ENCODE measurements at places on chromosomes 7 and 10.

DNA sequence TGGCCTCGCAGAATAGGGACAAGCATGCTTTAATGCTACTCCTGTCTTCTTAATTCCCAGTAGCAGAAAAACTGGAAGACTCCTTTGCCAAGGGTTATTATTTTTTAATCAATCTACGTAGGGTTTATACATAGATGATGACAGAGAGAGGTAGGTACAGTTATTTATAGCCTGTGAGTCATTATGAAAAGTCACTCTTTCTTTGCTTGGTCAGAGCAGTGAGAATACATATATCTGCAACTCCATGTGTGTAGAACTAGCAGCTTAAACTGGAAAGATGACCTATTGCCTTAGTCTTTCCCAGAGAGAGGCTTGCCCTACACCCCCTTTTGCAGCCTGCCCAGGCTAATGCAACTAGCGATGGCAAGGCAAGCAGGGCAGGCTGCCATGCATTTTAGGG lies 1050.6 kb downstream of the NRG3 start:
- H3K27ac ChIP-seq: no peak overlapping the region
- H3K4me3 ChIP-seq: no peak overlapping the region
- no peaks in the 10 kb centered on the region for H3K4me1 ChIP-seq
- DNase-seq: no peak

- no peak overlapping the region for H3K4me3 ChIP-seq
- no peaks in the 10 kb centered on the region for H3K36me3 ChIP-seq
- H3K4me1 ChIP-seq: no peaks in the 10 kb centered on the region
- no peak for DNase-seq
Measured at GRCh38 chr10:76954838-76955237, 682.8 kb downstream of the KCNMA1 start.

GRCh38 chr7:14598978-14599377 lies 303.6 kb downstream of the DGKB start:
- no peaks in the 10 kb centered on the region for H3K27me3 ChIP-seq
- H3K4me1 ChIP-seq: no peaks in the 10 kb centered on the region
- DNase-seq: no peak
- no peaks in the 10 kb centered on the region for H3K36me3 ChIP-seq
- H3K4me3 ChIP-seq: no peak overlapping the region

DNA sequence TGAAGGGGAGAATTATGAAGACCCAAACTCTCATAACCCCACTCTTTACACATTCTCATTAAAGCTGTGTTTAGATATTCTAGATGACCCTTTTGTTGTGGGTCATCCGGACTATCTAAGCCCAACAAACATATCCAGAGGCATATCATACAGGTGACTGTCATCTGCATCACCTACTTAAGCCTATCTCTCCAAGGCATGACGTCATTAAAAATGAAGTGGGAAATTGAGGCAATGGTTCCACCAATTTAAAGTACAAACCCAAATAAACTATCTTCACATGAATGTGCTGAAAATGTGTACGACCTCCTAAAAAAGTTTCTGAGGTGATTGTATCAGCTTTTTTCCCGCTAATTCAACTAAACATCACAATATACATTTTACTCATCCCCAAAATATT lies 4.5 kb upstream of the RALA start:
- no peak for DNase-seq
- peaks cover 1% of the 10 kb centered on the region for H3K27me3 ChIP-seq
- H3K36me3 ChIP-seq: no peaks in the 10 kb centered on the region
- peaks cover 11% of the 10 kb centered on the region for H3K4me1 ChIP-seq

DNA sequence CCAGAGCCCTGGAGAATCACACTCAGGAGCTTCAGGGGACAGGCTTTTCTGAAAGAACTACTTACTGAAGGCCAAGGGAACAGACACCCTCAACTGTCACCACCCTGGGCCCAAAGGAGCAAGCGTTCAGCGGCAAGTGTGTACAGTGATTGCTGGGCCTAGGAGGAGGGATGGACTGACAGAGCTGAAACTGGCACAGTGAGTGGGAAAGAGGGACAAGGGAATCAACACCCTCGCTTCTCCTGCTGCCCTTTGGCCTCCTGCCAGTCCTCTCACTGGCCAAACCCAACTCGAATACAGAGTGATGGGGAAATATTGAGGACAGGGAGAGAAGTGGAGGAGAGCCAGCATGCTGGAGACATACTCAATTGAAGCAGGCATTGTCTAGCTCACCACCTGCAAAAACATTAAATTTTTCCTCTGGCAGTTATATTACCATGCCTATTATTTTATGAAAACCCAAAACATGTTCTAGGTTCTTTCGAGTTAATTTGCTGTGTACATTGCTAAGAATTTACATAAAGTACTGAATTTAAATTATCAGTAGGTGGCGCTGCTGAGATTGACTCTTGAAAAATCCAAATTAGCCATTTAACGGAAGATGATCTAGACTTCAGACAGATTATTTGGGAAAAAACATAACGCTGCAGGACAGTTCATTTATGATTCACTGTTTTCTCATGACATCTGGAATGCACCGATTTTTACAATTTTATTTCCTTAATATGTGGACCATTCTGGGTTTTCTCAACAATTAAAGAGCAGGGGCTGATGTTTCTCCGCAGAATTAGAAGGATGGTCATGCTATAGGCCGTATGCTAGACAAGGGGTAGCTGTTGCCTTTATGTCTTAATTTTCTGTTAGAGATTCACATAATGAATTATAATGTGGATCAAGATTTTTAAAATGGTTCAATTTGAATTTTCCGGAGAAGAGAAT lies 14.7 kb upstream of the TMEM236 start:
- no peaks in the 10 kb centered on the region for H3K36me3 ChIP-seq
- DNase-seq: no peak
- H3K4me3 ChIP-seq: no peak overlapping the region

DNA sequence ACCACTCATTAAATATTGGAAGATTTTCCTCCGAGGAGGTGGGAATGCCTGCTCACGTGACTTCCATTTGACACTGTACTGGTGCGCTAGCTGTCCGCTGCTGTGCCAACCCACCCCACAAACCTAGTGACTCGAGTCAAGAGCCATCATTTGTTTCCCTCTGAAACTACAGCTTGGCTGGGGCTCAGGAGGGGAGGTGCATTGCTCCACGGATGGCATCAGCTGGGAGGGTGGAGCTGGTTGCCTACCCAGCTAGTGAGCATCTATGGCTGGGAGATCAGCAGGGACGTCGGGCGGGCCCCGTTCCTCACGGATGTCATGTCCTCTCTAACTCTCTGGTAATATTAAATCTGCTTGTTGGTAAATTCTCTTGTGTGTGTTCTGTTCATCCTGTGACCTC lies 9.5 kb upstream of the FOXL3 start:
- H3K27me3 ChIP-seq: peaks cover 15% of the 10 kb centered on the region
- H3K36me3 ChIP-seq: no peaks in the 10 kb centered on the region
- H3K27ac ChIP-seq: no peak overlapping the region
- no peak overlapping the region for H3K4me3 ChIP-seq
- no peaks in the 10 kb centered on the region for H3K4me1 ChIP-seq

- peaks cover 15% of the 10 kb centered on the region for H3K36me3 ChIP-seq
- DNase-seq: no peak
Measured at GRCh38 chr7:149719912-149720335, 53.5 kb downstream of the ZNF467 start.

GRCh38 chr7:37346761-37347160 lies 101.9 kb downstream of the ELMO1 start:
- H3K4me3 ChIP-seq: no peak overlapping the region
- peaks cover 74% of the 10 kb centered on the region for H3K4me1 ChIP-seq
- peaks cover 9% of the 10 kb centered on the region for H3K36me3 ChIP-seq
- DNase-seq: no peak
- no peaks in the 10 kb centered on the region for H3K27me3 ChIP-seq
- no peak overlapping the region for H3K27ac ChIP-seq

GRCh38 chr7:757741-758163 lies 30.7 kb upstream of the PRKAR1B start:
- H3K27me3 ChIP-seq: no peaks in the 10 kb centered on the region
- DNase-seq: no peak
- peaks cover 24% of the 10 kb centered on the region for H3K36me3 ChIP-seq
- H3K27ac ChIP-seq: no peak overlapping the region

DNA sequence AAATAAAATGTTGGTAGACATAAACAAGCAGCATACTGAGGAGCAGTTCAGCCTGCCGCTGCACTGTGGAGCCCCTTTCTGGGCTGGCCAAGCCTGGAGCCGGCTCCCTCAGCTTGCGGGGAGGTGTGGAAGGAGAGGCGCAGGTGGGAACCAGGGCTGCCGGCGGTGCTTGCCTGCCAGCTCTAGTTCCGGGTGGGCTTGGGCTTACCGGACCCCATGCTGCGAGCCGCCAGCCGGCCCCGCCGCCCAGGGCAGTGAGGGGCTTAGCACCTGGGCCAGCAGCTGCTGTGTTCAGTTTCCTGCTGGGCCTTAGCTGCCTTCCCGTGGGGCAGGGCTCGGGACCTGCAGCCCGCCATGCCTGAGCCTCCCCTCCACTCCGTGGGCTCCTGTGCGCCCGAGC lies 672.9 kb upstream of the POM121L12 start:
- no peaks in the 10 kb centered on the region for H3K36me3 ChIP-seq
- H3K27me3 ChIP-seq: no peaks in the 10 kb centered on the region
- H3K4me1 ChIP-seq: no peaks in the 10 kb centered on the region
- H3K4me3 ChIP-seq: no peak overlapping the region
- DNase-seq: no peak

DNA sequence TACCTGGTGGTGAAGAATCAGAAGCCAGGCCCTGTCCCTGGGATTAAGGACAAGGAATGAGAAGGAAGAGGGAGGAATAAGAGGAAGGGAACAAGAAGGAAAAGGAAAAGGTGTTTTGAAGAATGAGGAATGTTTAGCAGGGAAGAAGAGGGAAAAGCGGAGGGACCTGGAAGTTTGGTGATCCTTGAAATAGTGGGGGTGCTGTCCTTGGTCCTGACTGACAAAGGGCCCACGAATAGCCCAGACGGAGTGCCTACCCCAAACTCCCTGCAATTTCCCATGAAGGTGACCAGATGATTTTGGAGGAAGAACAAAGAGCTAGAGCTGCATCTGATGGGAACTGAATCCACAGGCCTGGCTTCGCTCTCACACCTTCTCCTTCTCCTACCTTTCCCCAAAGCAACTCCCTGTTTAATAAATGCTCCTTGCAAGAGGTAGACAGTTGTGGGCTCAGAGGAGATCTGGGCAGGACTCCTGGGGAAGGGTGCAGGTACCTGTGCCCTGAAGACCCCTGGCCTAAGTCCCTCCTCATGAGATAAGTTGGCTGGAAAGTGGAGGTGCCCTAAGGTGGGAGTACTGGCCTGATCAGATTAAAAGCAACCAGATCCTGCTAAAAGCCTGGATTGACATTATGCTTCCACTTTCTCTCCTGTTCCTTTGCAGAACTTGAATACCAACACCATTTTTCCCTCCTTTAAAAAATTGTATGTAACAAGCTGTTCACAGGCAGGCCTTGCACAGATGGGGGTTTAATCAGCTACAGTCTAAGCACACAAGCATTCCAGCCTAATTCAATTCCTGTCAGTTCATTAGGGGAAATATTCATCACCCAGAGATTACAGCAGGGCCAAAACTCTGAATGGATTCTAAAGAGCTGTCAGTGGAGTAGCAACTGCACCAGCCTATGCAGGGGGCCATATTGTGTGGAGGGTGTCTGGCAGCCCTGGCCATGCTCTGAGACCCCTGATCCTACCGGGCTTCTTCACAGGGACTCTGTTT lies 19.4 kb downstream of the KAZALD1 start:
- H3K4me1 ChIP-seq: no peaks in the 10 kb centered on the region
- no peak overlapping the region for H3K4me3 ChIP-seq
- H3K27me3 ChIP-seq: peaks cover 44% of the 10 kb centered on the region
- no peak for DNase-seq
- no peaks in the 10 kb centered on the region for H3K36me3 ChIP-seq

DNA sequence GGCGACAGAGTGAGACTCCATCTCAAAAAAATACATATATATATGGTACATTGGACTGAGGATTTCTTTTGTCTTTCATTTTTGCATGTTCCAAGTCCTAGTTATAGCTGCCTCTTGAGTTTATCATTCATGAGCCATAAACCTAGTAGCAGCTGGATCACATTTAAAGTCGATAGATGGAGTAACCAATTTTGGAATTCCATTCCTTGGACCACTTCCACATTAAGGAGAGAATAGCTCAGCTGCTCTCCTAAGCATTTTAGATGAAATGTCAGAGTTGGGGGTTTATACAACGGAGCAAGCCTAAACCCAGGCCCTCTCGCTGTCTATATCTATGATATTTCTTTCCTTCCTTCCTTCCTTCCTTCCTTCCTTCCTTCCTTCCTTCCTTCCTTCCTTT lies 141.2 kb downstream of the LYZL1 start:
- no peak overlapping the region for H3K27ac ChIP-seq
- H3K27me3 ChIP-seq: no peaks in the 10 kb centered on the region
- no peak overlapping the region for H3K4me3 ChIP-seq
- no peaks in the 10 kb centered on the region for H3K4me1 ChIP-seq
- peaks cover 9% of the 10 kb centered on the region for H3K36me3 ChIP-seq

GRCh38 chr7:19296617-19297016 lies 151.4 kb upstream of the FERD3L start:
- H3K27me3 ChIP-seq: no peaks in the 10 kb centered on the region
- DNase-seq: no peak
- H3K4me3 ChIP-seq: no peak overlapping the region
- no peaks in the 10 kb centered on the region for H3K36me3 ChIP-seq
- no peak overlapping the region for H3K27ac ChIP-seq

GRCh38 chr10:127999297-128000129 lies 92.6 kb downstream of the PTPRE start:
- DNase-seq: no peak
- H3K27ac ChIP-seq: no peak overlapping the region
- H3K27me3 ChIP-seq: peaks cover 21% of the 10 kb centered on the region
- no peaks in the 10 kb centered on the region for H3K4me1 ChIP-seq
- no peaks in the 10 kb centered on the region for H3K36me3 ChIP-seq

DNA sequence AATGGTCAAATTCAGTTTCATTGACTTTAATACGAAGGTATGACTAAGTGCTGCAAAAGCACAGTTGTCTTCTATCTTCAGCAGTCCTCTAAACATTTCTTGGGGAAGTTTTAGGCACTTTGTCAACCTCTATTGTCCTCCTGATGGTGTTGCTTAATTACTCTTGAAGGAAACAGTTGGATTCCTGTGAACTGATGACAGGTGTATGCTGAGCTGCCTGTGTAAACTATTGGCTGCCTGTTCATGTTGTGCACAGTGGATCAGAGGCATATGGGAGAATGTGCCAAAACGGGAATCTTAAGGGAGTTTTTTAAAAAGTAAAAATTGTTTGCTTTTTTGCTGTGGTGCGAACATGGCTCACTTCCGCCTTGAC lies 221.0 kb downstream of the AUTS2 start:
- H3K27ac ChIP-seq: no peak overlapping the region
- H3K27me3 ChIP-seq: no peaks in the 10 kb centered on the region
- H3K4me1 ChIP-seq: no peaks in the 10 kb centered on the region
- no peaks in the 10 kb centered on the region for H3K36me3 ChIP-seq
- DNase-seq: no peak

DNA sequence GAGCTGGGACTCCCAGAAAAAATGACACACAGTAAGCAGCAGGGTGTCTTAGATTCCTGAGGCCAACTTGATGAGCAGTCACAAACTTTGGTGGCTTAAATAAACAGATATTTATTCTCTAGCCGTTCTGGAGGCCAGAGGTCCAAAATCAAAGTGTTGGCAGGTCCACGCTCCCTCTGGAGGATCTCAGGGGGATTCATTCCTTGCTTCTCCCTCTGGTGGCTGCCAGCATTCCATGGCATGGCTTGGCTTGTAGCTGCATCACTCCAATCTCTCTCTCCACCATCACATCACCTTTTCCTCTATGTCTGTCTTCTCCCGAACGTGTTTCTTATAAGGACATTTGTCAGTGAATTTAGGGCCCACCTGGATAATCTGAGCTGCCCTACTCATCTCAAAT lies 98.4 kb downstream of the OSBPL3 start:
- H3K4me1 ChIP-seq: peaks cover 88% of the 10 kb centered on the region
- no peak for DNase-seq
- H3K27me3 ChIP-seq: no peaks in the 10 kb centered on the region
- no peak overlapping the region for H3K27ac ChIP-seq
- H3K4me3 ChIP-seq: no peak overlapping the region

Measured in activated CD4-positive, alpha-beta memory T cell treated with anti-CD3 and anti-CD28 coated beads for 36 hours (primary cell).